ENCODE measurements at places on chromosomes 11 and 22.

- peak; percentile 96 for DNase-seq
Measured at GRCh38 chr22:33000342-33001280, 57.6 kb downstream of the SYN3 start.

DNA sequence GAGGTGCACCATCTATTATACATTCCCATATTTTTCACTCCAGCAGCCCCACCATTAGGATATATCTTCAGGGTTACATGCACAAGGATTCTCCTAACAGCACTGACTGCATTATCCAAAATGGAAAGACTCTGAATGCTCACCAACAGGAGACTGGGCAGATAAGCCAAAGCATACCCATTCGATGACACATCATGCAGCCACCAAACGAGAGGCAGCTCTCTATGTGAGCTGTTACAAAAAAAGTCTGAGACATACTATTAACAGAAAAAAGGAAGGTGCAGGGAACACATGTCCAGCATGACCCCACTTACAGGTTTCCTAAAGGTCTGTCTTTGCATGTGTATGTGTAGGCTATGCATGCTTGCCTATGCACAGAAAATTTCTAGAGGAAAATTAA lies 12.4 kb upstream of the SERPIND1 start:
- DNase-seq, result no peak

- DNase-seq, result no peak
Measured at GRCh38 chr11:45382133-45382878, 96.2 kb upstream of the SYT13 start.

DNA sequence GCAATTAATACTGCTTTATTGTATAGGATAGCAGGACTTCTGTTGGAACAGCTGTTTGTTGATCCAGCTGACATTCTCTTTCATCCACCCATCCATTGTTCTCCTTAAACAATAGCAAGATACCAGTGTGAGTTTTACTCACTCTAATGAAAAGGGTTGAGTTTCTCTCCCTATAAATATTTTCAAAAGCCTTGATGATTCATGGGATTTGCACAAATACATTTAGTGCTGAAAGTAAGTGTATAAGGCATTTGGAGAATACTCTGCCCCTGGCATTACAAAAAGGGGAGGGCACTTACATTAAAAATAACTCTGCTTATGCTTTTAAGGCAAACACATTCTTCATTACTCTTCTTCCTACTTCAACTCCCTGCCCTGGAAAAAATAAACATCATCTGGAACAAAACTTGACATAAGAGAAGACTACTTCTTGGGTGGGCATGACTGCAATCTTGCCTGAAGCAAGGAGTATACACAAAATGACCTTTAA lies 634.9 kb downstream of the METTL15 start:
- DNase-seq, result no peak

DNA sequence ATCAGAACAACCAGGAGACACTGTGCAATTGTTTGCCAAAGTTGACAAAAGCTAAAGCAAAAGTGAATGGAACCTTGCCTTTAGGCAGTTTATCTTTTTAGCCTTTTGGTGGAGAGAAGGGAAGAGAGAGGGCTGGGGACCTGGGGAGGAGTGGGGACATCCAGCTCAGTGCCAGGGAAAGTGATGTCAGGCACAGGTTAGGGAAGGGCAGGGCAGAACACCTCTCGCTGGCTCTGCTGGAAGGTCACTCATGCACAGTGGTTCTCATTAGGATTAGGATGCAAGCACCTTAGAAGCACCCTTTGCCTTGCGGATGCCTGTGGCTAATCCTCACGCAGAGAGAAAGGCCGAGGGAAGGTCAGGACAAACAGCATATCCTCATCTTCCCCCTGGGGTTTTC lies 14.3 kb upstream of the LINC01488 start:
- DNase-seq, result no peak

GRCh38 chr11:122159173-122159721 lies 43.2 kb upstream of the BLID start:
- DNase-seq, result no peak

DNA sequence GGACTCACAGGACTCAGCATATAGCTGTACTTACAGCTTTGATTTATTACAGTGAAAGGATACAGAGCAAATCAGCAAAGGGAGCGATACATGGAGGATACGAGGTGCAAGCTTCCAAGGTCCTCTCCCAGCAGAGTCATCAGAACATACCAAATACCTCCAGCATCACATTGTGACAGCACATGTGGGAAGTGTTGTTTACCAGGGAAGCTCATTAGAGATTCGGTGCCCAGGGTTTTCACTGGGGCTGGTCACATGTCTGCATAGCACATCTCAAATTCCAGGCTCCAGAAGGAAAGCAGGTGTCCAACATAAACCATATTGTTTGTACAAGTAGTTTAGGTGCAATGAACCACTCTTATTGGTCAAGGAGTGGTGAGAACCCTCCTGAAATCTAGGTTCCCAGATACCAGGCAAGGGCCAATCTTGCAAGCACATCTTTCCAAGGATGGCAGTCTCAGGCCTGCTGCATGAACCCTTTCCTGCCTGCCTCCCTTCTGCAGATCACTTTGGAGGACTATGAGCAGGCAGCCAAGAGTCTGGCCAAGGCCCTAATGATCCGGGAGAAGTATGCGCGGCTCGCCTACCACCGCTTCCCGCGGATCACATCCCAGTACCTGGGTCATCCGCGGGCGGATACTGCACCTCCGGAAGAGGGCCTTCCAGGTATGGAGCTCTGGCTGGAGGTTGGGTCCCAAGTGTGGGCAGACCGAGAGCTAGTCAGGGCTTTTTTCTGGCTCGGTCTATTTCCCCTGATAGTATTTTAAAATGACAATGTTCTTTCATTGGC lies 26.7 kb downstream of the AMPD3 start:
- DNase-seq, result no peak

DNA sequence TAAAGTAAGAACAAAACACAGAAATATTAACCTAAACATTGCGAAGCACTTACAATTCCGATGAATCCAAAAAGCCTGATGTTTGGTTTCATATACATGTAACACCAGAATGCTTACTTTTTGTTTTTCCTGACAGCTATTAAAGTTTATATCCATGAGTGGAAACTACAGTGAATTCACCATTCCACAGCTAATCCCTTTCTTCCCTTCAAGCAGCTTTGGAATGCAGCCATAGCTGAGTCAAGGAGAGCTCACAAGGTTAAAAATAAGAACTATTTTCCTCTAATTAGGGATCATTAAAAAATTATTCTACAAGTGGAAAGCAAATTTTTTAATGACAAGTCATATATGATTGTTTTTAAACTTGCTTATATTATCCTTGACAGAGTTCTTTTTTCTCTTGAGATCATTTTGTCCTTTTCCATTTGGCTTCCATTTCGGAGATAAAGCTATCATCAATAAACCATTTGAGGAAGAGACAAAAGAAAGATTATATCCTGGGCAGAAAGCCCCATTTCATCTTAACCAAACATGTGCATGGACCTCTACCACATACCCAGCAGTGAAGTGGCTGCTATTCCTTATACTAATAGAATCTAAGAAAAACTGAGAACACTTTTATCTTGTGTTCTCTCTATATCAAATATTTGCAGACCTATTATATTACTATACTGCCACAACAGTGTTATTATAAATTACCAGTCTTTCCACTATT lies 19.7 kb upstream of the FIBIN start:
- DNase-seq, result no peak

DNA sequence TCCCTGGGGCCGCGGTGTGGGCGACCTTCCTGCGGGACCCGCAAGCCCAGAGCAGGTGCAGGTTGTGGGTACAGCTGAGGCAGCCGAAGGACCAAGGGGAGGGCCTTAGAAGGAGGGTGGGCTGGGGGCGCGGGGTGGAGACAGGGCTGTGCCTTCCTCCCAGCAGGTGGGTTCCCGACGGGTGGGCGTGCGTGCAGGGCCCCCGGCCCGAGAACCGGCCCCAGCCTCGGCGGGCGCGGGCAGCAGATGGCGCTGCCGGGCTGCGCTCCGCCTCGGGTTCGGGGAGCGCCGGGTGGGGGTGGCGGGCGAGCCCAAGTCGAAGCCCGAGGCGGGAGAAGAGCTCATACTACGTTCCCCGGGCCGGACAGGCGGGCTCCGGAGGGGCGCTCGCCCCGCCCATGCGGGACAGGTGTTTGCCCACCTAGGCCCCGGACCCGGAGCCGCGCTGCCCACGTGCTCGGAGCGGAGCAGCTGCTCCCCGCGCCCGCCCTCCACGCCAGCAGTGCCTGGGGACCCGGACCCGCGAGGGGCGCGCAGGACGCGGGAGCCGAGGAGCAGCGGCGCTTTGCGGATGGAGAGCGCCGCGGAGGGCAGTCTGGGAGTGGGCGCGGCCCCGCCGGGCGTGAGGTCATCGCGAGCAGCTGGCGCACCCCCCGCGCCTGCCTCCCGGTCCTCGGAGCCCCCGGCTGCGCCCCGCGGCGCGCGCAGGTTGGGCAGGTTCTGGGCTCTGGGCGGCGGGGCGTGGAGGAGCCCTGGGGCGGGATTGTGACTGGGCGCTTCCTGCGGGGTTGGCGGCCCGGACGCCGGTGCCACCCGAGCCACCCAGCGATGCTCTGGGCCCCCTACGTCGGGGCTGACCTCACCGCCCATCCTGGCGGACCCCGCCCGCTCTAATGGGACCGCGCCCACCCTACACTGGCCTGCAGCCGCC lies 25.3 kb downstream of the DUSP8 start:
- DNase-seq, result peak; percentile 88

DNA sequence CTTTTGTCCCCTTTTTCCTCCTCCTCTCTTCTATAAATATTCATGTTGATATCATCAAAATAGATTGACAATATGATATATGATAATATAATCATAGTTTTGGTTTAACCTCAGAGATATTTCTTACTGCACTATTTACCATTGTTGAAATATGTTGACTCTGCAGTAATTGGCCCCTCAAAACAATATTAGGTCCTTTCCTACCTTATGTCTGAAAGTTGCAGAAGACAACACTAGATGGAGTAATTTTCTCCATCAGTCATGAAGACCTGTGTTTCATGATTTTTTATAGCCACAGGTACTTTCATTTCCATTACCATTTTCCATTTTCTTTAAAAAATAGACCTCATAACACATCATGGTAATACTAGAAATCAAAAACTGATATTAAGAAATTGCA lies 284.4 kb downstream of the LUZP2 start:
- no peak for DNase-seq

DNA sequence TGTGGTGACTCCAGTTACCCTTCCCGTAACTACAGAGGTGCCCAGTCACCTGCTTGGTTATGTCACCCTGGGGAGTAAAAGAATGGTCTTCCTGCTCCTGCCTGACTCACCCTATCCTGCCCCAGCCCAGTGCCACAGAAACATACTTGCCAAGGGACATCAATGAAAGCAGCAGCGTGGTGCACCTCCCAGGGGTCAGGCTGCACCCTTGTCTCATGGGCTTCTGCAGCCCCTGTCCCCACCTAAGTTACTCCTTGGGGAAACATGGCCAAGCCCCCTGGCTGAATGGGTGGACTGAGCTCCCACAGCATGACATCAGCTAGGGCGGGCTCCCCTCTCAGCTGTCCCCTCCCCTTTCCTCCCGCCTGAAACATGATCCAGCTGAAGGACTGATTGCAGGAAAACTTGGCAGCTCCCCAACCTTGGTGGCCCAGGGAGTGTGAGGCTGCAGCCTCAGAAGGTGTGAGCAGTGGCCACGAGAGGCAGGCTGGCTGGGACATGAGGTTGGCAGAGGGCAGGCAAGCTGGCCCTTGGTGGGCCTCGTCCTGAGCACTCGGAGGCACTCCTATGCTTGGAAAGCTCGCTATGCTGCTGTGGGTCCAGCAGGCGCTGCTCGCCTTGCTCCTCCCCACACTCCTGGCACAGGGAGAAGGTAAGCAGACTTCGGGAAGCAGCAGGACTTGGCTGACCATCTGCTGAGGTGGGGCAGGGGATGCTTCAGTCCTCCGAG lies at the start of gene HTR3A:
Gene HTR3A (plus strand): TSS at position 368 of the 730 bp plus-strand sequence. CDS start 218 bp downstream, at position 586.
- peak; percentile 91 for DNase-seq

- peak; percentile 68 for DNase-seq
Measured at GRCh38 chr11:47270331-47271271, 668 bp downstream of the MADD start.

DNA sequence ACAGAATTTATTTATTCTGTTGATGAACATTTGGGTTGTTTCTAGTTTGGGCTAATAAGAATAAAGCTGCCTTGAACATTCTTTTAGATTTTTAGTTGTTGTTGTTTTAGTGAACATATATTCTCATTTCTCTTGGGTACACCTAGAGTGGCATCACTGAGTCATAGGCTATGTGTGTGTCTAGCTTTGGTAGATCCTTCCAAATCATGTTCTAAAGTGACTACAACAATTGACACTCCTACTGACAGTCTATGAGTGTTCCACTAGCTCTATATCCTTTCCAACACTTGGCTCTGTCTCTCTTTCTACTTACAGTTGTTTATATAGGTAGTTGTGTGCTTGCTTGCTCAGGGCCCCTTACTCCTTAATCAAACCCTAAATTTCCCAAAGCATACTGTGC lies 346.0 kb upstream of the NCAM1 start:
- no peak for DNase-seq

DNA sequence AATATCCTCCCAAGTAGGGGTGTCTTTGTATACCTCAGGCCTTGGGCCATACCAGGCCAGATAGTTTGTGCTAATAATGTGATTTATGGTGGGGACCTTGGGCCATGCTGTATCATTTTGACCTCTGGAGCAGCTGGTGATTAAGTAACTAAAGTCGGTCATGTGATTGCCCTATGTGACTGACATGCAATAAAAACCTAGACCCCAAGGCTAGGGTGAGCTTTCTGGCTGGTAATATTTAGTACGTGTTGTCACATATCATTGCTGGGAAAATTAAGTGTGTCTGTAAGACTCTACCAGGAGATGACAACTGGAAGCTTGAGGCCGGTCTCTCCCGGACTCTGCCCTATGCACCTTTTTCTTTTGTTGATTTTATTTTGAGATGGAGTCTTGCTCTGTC lies 12.6 kb upstream of the TFIP11 start:
- no peak for DNase-seq

- no peak for DNase-seq
Measured at GRCh38 chr11:103317118-103317517, 207.9 kb downstream of the DYNC2H1 start.

- DNase-seq, result no peak
Measured at GRCh38 chr22:20577045-20577444, 69.6 kb downstream of the MED15 start.

DNA sequence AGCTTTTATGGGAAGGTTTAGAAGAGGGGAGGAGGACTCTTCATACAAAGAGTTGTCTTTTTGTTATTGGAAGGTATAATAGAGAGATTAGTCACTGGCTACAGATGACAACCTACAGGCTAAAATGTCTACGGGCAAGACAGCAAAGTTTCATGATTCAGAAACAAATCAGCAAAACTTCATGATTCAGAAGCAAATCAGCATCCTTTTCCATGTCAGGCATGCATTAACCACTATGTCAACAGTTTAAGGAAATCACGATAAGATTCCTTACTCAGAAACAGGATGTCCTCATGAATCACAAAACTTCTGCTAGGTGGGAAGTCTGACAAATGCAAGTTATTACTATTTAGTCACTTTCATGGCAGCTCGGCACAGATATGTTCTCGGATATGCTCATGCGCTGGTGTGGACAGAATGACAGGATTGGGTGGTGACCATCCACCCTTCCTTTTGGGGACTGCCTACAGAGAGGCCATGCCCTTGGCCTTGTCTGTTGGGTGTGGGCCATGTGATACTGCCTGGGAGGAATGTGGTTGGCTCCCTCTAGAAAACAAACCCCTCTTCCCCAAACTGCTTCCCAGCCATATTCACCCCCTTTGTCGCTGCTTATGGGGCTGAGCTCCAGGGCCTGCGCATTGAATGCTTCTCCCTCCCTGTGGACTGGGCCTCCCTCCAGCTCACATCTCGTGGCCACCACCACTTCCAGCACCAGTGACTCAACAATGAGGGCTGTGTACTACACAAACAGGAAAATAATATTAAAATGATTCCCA lies 10.1 kb downstream of the C11orf91 start:
- no peak for DNase-seq
